ENCODE measurements at places on chromosomes 1 and 21.

- peak; percentile 22 for DNase-seq
These were observed 229.3 kb downstream of the DISC1 start for GRCh38 chr1:231855926-231856325.

DNA sequence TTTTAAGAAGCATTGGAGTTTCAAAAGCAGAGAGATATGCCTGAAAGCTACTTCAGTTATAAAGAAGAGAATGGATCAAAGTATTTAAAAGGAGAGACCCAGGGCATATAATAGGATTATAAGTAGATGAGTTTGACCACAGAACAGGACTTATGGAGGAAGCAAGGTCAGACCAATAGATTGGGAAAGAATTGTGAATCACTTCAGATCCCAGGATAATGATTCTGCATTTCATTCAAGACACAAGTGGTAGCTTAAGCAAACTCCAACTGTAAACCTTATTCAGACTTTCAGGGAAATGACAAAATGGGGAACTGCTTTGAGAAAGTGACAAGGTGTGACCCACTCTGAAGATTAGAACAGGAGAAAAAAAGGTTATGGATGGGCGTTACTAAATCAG lies 18.9 kb upstream of the OR10J5 start:
- DNase-seq = peak; percentile 21

GRCh38 chr1:76095802-76096201 lies 21.3 kb downstream of the ST6GALNAC3 start:
- no peak for DNase-seq

GRCh38 chr1:245054105-245054504 lies 100.7 kb upstream of the KIF26B start:
- DNase-seq = peak; percentile 88

DNA sequence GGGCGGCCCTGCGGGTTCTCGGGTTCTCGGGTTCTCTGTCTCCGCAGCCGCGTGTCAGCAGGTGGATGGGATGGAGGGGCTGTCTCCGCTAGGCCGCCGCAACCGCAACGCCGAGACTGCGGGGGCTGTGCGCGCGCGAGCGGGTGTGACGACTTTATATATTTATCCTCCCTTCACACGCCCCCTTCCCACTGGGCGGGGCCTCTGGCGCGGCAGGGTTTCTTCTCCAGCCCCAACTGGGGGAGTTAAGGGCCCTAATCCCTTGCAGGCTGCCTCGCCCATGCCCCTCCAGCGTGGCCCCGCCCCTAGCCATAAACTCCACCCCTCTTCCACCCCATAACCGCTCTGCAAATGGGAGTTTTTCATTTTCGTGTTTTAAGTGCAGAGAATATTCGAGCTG lies 3.4 kb downstream of the IGSF21 start:
- no peak for DNase-seq

DNA sequence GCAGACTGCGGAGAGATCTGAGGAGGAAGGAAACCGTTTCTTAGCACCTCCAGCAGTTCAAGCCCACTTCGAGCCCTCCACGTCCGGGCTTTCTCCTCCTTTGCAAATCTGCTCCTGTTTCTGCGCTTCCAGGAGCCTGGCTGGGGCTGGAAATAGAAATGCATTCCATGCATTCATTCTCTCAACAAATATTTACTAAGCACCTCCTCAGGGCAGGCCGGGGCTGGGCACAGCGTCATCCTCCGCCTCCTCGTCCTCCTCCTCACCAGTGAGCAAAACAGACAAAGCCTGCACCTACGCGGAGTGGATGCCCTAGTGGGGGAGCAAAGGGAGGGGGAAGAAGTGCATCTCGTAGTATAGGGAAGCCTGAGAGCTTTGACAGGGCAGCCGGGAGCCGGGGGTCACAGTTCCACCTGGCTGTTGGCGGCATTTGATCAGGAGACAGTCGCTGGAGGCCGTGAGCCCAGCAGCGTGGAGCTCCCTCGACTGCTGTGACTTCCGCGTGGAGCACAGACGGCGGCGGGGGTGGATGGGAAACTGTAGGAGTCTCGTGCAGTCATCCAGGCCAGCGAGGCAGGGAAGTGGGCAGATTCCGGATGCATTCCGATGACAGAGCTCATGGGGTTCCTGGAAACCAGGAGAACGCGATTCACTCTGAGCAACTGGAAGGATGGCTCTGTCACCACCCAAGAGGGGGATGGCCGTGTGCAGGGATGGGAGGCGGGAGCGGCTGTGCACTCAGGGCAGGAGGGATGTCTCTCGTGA lies 93.5 kb downstream of the SIK1 start:
- DNase-seq = peak; percentile 71

DNA sequence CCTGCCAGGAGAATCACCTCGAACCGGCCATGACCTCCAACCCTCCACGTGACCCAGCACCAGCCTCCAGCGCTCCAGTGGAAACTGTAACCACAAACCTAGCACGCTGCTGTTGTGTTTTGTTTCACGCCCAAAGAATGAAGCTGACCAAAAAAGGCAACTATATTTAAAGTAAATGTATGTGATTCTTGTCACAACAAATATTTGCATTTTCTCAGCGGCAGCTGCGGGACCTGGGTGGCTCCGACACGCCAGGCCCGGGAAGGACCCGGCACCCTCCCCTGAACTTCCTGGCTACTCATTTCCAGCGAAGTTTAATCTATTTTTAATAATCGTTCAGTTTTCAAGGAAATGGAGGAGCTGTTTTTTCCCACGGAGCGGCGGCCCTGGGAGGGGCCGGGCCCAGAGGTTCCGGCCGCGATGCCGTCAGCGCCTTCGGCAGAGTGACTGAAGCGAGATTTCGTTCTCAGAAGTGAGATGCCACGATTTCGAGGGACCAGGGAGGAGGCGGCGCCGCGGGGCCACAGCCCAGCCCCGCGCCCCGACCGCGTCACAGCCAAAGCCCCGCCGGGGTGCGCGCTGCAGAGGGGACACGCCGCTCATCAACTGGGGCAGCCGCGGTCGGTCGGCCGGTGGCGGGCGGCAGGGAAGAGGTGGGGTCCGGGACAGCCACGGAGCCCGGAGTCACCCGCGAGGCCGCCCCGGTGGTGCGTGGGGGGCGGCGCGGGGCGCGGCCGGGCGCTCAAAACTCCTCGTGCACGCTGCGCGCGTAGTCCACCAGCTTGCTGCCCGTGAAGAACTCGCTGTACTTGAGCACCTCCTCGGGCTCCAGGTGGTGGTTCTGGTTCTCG lies 3.0 kb upstream of the TNFRSF4 start:
- no peak for DNase-seq

DNA sequence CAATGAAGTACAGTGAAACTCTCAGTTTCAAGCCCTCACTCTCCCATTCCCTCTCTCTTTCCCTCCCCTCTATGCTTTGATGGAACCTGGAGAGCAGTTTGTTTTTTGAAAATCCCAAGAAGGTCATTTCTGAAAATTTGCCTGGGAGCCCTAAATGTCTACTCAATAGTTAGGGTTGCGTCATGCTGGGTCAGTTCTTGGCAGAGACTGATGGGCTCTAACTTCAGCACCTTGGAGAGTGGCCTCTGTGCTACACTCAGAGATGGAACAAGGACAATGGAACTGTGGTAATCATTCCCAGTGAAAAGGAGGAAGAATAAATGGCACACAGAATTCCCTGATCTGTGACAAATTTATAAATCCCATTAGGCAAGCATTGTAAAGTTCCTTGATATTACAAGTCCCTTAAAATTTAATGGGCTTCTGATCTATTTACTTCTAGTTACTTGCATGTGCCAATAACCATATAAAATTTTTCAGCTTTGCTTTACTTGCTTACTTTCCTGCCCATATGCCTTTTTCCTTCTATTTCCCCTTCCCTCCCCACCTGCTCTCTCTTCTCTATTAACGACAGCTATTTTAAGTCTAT lies 182.9 kb upstream of the KCND3 start:
- DNase-seq = peak; percentile 47

- DNase-seq = no peak
These were observed 595 bp downstream of the GLUL start for GRCh38 chr1:182391028-182391361.

Data from suppressor macrophage treated with lipopolysaccharide for 1 hour (primary cell).